ENCODE measurements at places on chromosomes 7 and 10.
A peak's percentile ranks its signal among the peaks of the same experiment; 100 is the strongest.

DNA sequence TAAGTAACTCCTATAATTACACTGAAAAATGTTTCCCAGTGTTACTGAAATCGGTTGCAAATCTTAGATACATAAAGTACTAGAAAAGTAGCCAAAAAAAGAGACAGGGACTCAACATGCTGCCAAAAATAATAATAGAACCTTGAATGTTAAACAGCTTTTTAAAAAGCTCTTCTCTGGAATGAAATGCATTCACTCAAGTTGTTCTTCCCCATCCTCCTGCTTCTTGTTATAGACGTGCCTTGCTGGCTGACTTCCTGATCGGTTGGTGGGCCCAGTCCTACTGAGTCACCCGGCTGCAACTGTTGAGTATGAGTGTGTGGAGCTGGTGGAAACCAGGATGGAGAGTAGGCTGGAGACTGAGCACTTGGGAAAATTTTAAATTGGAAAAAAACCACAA lies 30.6 kb upstream of the RAPGEF5 start:
- H3K27ac ChIP-seq = no peak overlapping the region
- H3K4me3 ChIP-seq = no peak overlapping the region

GRCh38 chr7:74503943-74504342 lies 50.2 kb downstream of the GTF2IRD1 start:
- H3K36me3 ChIP-seq = peaks cover 25% of the 10 kb centered on the region
- H3K27me3 ChIP-seq = no peaks in the 10 kb centered on the region
- no peak overlapping the region for H3K27ac ChIP-seq
- no peak for DNase-seq

DNA sequence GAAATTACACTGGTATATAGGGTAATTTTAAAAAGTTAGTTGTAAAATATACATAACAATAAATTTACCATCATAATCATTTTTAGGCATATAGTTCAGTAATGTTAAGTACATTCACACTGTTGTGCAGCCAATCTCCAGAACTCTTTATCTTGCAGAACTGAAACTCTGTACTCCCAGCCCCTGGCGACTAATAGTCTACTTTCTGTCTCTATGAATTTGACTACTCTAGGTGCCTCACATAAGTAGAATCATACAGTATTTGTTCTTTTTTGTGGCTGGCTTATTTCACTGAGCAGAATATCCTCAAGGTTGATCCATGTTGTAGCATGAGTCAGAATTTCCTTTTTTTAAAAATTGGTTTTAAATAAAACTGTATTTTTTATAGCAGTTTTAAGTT lies 41.4 kb downstream of the NRF1 start:
- H3K27me3 ChIP-seq = no peaks in the 10 kb centered on the region
- peaks cover 7% of the 10 kb centered on the region for H3K36me3 ChIP-seq
- H3K4me3 ChIP-seq = no peak overlapping the region
- DNase-seq = no peak
- no peak overlapping the region for H3K27ac ChIP-seq
- no peaks in the 10 kb centered on the region for H3K4me1 ChIP-seq

DNA sequence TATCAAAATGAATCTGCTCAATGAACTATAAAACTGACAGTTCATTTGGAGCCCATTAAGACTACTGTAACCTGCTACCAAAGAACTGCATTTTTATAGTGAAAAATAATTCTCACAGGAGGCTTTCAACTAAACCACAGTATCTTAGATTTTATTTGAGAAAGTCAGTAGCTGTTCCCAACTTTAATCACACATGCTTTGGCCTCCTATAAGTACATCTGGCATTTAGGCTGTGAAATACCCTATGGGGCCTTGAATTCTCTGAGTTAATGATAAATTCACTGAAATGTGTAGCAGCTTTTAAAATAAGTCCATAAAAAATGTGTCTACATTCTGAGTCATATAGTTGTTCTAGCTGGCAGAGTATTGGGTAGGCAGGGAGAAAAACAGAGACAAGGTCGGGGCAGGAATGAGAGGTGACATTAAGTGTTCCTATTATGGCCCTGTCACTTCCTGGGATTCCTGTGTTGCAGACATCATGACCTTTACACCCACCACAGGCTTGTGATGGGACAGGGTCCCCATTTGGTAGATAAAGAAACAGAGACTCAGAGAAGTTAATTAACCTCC lies 588.8 kb downstream of the REEP3 start:
- H3K27ac ChIP-seq = peak overlapping the region; percentile 30
- H3K27me3 ChIP-seq = no peaks in the 10 kb centered on the region
- H3K4me1 ChIP-seq = peaks cover 3% of the 10 kb centered on the region
- H3K36me3 ChIP-seq = no peaks in the 10 kb centered on the region
- H3K4me3 ChIP-seq = no peak overlapping the region

DNA sequence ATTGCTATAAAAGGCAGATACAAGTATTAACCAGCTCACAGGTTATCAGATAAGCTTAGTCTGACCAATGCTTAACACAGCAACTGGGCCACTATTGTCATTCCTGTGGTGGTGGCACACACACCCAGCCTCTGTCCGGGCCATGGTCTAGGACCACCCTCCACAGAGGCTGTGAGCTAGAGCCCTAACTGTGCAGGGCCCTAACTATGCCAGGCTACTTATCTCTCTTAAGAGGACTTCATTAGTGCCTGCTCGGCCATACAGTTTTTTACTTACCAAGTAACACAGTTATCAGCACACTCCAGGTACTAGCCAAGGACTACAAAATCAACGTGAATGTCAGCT lies 2.1 kb upstream of the EGFR start:
- H3K27ac ChIP-seq = no peak overlapping the region
- H3K4me1 ChIP-seq = peaks cover 7% of the 10 kb centered on the region
- H3K36me3 ChIP-seq = no peaks in the 10 kb centered on the region
- no peaks in the 10 kb centered on the region for H3K27me3 ChIP-seq
- no peak overlapping the region for H3K4me3 ChIP-seq

DNA sequence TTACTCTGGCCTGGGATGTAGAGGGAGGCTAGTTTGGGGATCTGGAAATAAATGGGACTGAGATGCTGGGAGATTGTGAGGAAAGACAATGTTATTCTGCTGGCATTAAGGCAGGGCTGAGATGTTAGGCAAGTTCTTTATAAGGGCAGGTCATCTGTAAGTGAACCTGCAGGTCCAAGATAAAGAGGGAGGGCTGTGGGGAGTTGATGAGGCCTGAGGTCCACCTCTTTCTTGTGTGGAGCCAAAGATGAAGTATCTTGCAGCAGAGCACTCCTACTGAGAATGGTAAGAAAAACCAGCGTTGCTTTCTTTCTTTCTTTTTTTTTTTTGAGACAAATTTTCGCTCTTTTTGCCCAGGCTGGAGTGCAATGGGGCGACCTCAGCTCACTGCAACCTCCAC lies 19.1 kb downstream of the CYCS start:
- no peaks in the 10 kb centered on the region for H3K4me1 ChIP-seq
- no peaks in the 10 kb centered on the region for H3K36me3 ChIP-seq
- no peak overlapping the region for H3K4me3 ChIP-seq
- no peak for DNase-seq

DNA sequence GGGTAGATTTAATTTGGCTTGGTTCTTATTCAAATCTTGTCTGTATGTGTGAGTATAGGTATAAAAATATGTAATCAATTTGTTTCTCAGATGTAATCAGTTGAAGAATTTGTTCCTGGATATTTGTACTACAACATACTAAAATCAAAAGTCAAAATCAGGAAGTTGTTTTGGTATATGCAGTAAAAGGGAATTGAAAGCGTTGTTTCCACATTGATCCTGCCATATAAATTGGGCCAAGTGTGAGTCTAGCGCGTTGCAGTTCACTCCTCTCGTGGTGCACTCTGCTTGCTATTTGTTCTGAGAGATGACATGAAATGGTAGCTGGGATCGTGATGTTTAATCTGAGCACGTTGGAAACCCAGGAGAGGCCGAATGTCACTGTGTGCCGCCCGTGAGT lies 55.9 kb downstream of the SHH start:
- peaks cover 13% of the 10 kb centered on the region for H3K4me1 ChIP-seq
- no peak overlapping the region for H3K4me3 ChIP-seq
- H3K27me3 ChIP-seq = no peaks in the 10 kb centered on the region
- H3K36me3 ChIP-seq = peaks cover 28% of the 10 kb centered on the region
- no peak overlapping the region for H3K27ac ChIP-seq

- H3K4me1 ChIP-seq = peaks cover 5% of the 10 kb centered on the region
- H3K4me3 ChIP-seq = no peak overlapping the region
- DNase-seq = no peak
- peaks cover 3% of the 10 kb centered on the region for H3K36me3 ChIP-seq
- no peaks in the 10 kb centered on the region for H3K27me3 ChIP-seq
- H3K27ac ChIP-seq = no peak overlapping the region
Observed at GRCh38 chr10:683448-684071, 5.9 kb downstream of the DIP2C start.

GRCh38 chr7:13945670-13946069 lies 43.8 kb downstream of the ETV1 start:
- no peak overlapping the region for H3K27ac ChIP-seq
- DNase-seq = no peak
- H3K27me3 ChIP-seq = no peaks in the 10 kb centered on the region
- H3K4me3 ChIP-seq = no peak overlapping the region

DNA sequence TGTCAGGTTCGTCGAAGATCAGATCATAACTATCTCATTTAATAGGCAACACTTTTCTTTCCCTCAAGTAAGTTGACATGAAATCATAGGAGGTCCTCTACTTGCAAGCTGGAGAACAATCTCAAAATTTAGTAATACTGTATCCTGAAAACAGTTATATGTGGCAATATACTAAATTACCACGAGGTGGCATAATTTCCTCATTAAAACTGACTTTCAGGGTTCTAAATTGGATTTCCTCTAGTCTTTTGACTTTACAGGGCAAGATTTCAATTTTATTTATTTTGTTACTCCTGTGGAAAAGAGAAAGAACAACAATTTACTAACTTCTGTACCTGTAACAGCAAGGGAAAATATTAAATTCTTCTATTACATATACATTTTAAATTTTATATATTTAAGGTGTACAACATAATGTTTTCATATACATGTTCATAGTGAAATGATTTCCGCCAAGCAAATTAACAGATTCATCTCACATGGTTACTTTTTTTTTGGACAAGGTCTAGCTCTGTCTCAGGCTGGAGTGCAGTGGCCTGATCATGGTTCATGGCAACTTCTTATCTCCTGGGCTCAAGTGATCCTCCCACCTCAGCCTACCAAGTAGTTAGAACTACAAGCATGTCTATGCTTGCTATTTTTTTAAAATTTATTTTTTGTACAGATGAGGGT lies 53.4 kb upstream of the CYP2C18 start:
- no peak for DNase-seq
- no peak overlapping the region for H3K27ac ChIP-seq
- no peak overlapping the region for H3K4me3 ChIP-seq
- H3K36me3 ChIP-seq = no peaks in the 10 kb centered on the region
- peaks cover 5% of the 10 kb centered on the region for H3K4me1 ChIP-seq

DNA sequence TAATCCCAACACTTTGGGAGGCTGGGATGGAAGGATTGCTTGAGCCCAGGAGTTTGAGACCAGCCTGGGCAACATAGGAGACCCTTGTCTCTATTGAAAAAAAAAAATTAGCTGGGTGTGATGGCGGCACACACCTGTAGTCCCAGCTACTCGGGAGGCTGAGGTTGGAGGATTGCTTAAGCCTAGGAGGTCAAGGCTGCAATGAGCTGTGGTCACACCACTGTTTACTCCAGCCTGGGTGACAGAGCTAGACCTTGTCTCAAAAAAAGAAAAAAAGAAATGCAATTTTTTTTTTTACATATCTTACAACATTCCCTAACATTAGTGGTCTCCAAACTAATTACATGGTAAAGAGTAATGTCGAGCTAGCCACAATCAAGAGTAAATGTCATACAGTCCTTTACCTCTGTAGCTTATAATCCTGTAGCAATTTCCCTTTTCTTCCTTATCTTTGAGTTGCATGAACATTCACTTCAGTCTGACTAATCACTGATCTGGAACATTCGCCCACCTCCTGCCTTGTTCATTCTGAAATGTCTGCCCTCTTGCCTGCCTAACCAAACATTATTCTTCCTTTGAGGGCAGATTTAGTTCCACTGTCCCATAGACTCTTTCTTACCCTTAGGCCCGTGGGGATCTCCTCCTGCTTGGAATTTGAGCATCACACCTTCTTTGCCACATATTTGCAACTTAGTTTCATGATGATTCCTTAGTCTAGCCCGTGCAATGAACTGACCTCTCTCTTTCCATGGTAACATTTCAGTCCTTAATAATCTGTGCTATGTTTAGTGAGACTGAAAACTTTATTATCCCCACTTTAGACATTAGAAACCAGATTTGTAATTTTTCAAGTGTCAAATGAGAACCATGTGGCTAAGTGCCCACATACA lies 4.8 kb upstream of the VCL start:
- no peaks in the 10 kb centered on the region for H3K4me1 ChIP-seq
- no peaks in the 10 kb centered on the region for H3K36me3 ChIP-seq
- no peak overlapping the region for H3K4me3 ChIP-seq
- H3K27ac ChIP-seq = no peak overlapping the region
- H3K27me3 ChIP-seq = no peaks in the 10 kb centered on the region

- H3K27me3 ChIP-seq = no peaks in the 10 kb centered on the region
- H3K4me1 ChIP-seq = no peaks in the 10 kb centered on the region
- no peak overlapping the region for H3K27ac ChIP-seq
- no peak overlapping the region for H3K4me3 ChIP-seq
- no peaks in the 10 kb centered on the region for H3K36me3 ChIP-seq
- DNase-seq = no peak
Observed at GRCh38 chr10:76206797-76207352, 775.5 kb downstream of the LRMDA start.

DNA sequence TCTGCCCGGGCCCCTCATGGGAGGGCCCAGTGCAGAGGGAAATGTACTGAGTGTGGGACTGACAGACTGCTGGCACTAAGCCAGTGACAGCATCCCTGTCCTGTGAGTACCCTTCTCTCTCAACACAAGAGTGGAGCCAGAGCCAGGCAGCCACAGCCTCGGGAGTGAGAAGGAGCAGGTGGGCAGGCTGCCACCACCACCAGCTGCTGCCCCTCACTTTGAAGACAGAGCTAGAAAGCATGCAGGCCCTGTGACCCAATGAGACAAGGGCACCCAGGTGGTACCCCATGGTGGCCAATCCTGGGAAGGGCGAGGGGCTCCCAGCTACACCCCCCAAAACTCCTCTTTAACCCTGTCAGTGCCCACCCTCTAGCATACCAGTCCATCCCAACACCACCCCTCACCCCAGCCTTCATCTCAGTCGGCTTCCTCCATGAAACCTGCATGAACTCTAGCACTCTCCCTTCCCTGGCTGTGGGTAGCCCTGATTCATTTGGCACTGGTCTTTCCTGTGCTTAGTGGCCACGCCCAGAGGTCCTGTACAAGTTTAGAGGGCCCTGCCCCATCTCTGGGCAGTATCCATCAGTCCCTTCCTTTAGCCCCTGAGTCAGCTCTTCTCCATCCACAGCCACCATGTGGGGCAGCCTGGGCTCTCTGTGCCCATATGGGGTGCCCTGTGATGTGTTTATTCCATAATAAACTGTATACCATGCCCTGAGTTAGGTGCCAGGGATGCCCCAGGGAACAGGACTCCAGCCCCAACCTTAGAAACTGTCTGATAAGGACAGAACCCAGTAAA lies 207.0 kb upstream of the ZMIZ1 start:
- no peak overlapping the region for H3K27ac ChIP-seq
- no peaks in the 10 kb centered on the region for H3K36me3 ChIP-seq
- H3K4me3 ChIP-seq = no peak overlapping the region
- peaks cover 4% of the 10 kb centered on the region for H3K27me3 ChIP-seq
